Astrocyte of the cerebellum (primary cell): ENCODE measurements at places on chromosomes 5 and 9.

GRCh38 chr5:175800656-175801081, 70.7 kb upstream of the CPLX2 start:
- DNase-seq: no peak

DNA sequence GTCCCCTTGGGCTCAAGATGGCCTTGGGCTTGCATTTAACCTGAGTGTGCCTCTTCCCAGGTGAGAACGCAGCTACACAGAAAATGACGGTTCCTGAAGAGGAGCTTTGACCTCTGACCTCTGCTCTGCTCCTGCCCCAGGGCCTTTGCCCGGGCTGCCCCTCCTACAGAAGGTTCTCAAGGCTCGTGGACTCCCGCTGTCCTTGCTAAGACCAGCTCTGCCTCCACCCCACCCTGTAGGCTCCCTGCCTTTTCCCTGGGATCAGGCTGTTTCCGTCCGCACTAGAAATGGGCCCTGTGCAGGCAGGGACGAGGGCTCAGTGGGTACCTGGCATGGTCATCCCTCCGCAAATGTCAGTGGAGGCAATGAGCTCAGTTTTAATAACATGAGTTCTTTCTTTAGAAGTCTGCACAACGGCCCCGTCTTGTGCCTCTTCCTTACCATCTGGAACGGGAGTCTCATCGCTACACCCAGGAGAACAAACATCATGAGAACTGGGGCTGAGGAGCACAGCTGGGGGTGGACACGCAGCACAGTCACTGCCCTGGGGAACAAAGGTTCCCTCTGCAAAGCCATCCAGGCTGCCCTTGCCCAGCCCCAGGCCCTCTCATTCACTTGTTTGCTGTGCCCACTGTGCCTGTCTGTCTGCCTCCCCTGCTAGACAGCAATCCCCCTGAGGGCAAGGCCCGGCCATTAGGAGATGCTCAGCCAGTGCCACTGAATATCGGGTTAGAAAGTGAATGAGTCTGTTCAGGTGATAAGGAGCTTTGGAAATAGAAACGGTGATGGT, 26.7 kb upstream of the LPCAT1 start:
- no peak for DNase-seq

GRCh38 chr5:109450129-109450877, 40.5 kb upstream of the PJA2 start:
- no peak for DNase-seq

DNA sequence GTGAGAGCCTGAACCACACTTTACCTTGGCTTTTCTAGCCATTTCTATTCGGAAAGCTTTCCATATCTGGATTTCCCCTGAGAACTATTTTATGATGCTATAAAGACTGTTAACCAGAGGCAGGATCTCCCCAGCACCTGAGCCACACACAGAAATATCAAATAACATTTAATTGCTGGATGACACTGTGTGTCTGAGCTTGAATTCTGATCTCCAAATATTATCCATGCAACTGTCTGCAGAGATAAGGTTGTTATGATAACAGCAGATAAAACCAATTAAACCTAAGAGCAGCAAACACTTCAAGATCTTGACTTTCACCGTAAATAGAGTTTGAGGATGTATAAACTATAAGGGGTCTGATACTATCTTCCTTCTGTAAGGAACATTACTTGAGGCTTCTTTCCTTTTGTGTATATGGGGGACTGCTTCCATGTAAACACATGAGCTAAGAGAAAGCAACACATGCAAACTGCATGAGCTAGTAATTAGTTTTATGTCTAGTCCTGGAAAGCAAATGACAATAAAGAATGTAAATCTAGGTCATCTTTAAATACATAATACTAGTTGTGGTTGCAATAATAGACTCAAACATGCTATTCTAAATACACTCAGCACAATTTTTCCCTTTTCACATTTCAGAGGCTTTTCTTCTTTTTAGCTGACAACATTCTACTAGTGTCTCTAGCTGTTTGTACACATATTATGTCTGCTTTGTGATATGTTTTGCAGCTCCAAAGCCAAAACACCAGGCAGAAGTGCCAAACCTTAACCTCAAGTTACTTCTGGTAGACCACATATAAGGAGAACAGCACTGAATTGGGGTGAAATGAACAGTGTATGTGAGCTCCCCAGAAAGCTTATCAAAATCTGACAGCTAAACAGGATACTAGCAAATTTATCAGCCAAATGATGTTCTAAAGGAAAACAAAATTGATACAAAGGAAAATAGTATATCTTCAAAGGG, 136.5 kb downstream of the EFNA5 start:
- DNase-seq: no peak

DNA sequence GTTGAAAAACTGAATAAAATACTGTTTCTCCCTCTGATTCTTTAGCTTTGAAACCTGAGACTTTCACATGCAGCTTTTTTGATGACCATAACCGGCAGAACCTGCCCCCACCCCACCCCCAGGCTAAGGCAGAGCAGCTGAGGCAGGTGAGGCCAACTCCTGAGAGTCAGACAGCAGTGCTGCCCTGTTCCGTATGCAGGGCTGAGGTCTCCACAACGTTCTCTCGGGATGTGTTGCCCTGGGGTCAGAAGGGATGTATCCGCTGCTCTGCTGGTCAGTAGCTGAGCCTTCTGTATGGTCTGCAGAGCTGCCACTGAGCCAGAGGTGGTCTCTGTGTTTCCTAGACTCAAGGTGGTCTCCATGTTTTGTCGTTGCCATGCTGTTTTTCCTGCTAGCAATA, 190.5 kb downstream of the AOPEP start:
- DNase-seq: no peak

- no peak for DNase-seq
Observed at GRCh38 chr5:174065528-174066197, 20.2 kb downstream of the NSG2 start.

GRCh38 chr9:73180403-73180802, 28.7 kb downstream of the ANXA1 start:
- DNase-seq: peak; percentile 40

- DNase-seq: no peak
Observed at GRCh38 chr9:124559871-124560270, 52.7 kb upstream of the NR5A1 start.

- peak; percentile 73 for DNase-seq
Observed at GRCh38 chr5:150317048-150318003, 14.6 kb upstream of the ARSI start.

GRCh38 chr5:59036274-59036961, 453.5 kb downstream of the RAB3C start:
- DNase-seq: peak; percentile 68
